ENCODE measurements at places on chromosomes 4 and X. TPM values are rescaled to one million over a fixed set of nuclear protein-coding genes. Genes with fewer than 3 reads are reported as not detected.

IGBP1 gene
- total RNA-seq: 129 TPM

MAGEC2 gene
- 0.14 TPM for total RNA-seq

GIMD1 gene
- total RNA-seq: not detected

MAEA gene
- total RNA-seq: 40.1 TPM

P2RY10 gene
- total RNA-seq: not detected

LRPAP1 gene
- 164 TPM for total RNA-seq

LEF1 gene
- total RNA-seq: 0.14 TPM

C4orf50 gene
- not detected for total RNA-seq

BRS3 gene
- total RNA-seq: not detected

AFM gene
- not detected for total RNA-seq

KLHL13 gene
- total RNA-seq: 39.1 TPM

QDPR gene
- total RNA-seq: 25.7 TPM

ADH1C gene
- 1.5 TPM for total RNA-seq

MAGEC3 gene
- total RNA-seq: not detected

APLN gene
- total RNA-seq: 4.3 TPM

GPR173 gene
- 1.6 TPM for total RNA-seq

FHDC1 gene
- 0.18 TPM for total RNA-seq

RADX gene
- 1.00 TPM for total RNA-seq

KLHL4 gene
- total RNA-seq: 0.43 TPM

Data from smooth muscle cell of bladder (primary cell).